ENCODE measurements at places on chromosomes 13 and 19.

DNA sequence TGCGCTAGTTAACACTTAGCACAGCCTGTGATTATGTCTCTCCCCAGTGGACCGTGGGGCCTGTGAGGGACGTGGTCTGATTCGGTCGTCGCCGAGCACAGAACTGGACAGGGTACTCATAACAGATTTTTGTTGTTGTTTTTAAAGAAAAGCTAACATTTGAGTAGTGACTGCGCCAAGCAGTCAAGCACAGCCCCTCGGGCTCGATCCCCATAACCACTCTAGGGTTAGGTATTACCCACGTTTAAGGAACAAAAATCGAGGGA, 805 bp upstream of the PTOV1 start:
- peak overlapping the region; percentile 97 for H3K4me3 ChIP-seq
- H3K4me1 ChIP-seq, result peaks cover 41% of the 10 kb centered on the region
- peak overlapping the region; percentile 99 for H3K27ac ChIP-seq
- no peak for DNase-seq
- no peaks in the 10 kb centered on the region for H3K36me3 ChIP-seq
- no peaks in the 10 kb centered on the region for H3K27me3 ChIP-seq

DNA sequence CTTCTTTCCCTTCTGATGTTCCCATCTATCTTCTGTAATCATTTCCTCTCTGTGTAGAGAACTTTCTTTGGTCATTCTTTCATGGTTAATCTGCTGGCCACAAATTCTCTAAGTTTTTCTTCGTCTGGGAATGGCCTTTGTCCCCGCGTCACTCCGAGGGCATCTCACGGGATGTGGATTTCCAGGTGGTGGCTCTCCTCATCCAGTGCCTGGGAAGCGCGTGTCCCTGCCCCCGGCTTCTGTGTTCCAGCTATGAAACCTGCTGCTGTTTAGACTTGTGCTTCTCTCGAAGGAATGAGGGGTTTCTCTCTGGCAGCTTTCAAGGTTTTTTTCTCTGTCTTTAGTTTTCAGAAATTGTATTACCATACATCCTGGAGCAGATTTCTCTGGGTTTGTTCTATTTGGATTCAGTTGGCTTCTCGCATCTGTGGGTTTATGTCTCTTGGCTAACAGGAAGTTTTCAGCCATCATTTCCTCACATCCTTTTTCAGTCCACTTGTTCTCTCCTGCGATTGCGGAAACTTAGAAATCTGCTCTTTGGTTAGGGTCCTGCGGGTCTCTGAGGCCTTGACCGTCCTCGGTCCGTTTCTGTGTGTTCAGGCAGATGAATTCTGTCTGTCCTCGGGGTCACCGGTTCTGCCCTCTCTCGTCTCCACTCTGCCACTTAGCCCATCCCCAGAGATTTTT, 36.9 kb upstream of the DCUN1D2 start:
- no peaks in the 10 kb centered on the region for H3K4me1 ChIP-seq
- no peaks in the 10 kb centered on the region for H3K27me3 ChIP-seq
- peaks cover 3% of the 10 kb centered on the region for H3K36me3 ChIP-seq
- DNase-seq, result no peak
- H3K4me3 ChIP-seq, result no peak overlapping the region

DNA sequence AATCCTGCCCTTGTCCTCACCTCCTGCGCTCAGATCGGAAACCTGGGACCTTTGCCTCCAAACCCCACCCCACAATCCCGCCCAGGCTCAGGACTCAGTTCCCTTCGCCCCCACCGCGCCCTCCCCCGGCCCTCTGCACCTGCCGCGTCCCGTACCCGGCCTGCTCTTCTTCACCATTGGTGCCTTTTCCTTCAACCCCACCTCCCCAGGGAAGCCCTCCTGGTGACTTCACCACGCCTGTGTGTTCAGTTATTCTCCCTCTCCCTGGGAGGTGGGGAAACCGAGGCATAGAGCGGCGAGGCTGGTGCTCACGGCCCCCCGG, 19.3 kb upstream of the TCF3 start:
- peaks cover 5% of the 10 kb centered on the region for H3K27me3 ChIP-seq
- H3K36me3 ChIP-seq, result no peaks in the 10 kb centered on the region
- no peak overlapping the region for H3K4me3 ChIP-seq
- no peak overlapping the region for H3K27ac ChIP-seq

- H3K4me3 ChIP-seq, result no peak overlapping the region
- H3K27ac ChIP-seq, result no peak overlapping the region
- DNase-seq, result no peak
- no peaks in the 10 kb centered on the region for H3K27me3 ChIP-seq
These were observed 46.0 kb upstream of the STK24 start for GRCh38 chr13:98622931-98623331.

GRCh38 chr13:83498481-83499190, 383.6 kb downstream of the SLITRK1 start:
- H3K27me3 ChIP-seq, result no peaks in the 10 kb centered on the region
- H3K36me3 ChIP-seq, result no peaks in the 10 kb centered on the region
- H3K27ac ChIP-seq, result no peak overlapping the region
- H3K4me3 ChIP-seq, result no peak overlapping the region
- no peaks in the 10 kb centered on the region for H3K4me1 ChIP-seq
- DNase-seq, result no peak

- DNase-seq, result no peak
- no peaks in the 10 kb centered on the region for H3K4me1 ChIP-seq
- H3K27me3 ChIP-seq, result no peaks in the 10 kb centered on the region
These were observed 8.7 kb upstream of the PEPD start for GRCh38 chr19:33530296-33530695.

GRCh38 chr13:30718661-30719524, 16.4 kb upstream of the ALOX5AP start:
- H3K27ac ChIP-seq, result no peak overlapping the region
- H3K27me3 ChIP-seq, result no peaks in the 10 kb centered on the region
- no peak overlapping the region for H3K4me3 ChIP-seq
- DNase-seq, result no peak
- no peaks in the 10 kb centered on the region for H3K36me3 ChIP-seq

DNA sequence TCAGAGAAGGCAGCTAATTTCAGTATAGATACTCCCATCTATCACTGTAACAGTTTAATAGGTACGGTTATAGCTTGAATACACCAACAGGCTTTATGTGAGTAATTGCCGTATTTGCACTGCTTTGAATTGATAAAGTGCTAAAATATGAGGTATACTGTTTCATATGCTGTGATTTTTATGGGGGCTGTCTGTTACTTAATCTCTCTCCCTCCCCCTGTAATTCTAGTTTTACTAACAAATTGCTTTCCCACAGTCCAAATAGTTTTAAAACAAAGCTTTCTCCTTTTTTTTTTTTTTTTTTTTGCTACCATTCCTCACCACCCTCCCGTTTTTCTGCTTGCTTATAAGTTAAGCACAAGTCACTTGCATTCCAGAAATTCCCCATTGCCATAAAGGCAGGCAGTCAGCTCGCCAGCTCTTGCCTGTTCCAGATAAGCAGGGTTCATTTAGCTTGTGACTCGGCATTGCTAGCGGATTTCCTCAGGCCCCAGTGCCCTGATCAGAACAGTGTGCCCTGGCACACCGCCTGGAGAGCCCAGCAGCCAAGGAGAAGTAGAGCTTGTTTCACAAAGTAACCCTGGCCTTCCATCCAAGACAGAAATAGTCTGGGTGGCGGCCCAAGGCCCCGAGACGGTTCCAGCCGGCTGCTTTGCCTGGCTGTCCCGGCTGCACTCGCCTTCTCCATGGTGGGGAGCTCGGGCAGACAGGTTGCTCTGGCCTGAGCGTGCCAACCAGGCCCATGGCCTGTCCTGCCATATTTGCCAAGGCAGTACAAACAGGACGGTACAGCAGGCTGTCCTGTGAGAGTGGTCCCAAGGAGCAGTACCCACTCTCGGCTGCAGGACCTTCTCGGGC, 43.5 kb upstream of the NPAS1 start:
- no peak overlapping the region for H3K4me3 ChIP-seq
- DNase-seq, result peak; percentile 90
- peaks cover 55% of the 10 kb centered on the region for H3K4me1 ChIP-seq
- no peaks in the 10 kb centered on the region for H3K27me3 ChIP-seq

DNA sequence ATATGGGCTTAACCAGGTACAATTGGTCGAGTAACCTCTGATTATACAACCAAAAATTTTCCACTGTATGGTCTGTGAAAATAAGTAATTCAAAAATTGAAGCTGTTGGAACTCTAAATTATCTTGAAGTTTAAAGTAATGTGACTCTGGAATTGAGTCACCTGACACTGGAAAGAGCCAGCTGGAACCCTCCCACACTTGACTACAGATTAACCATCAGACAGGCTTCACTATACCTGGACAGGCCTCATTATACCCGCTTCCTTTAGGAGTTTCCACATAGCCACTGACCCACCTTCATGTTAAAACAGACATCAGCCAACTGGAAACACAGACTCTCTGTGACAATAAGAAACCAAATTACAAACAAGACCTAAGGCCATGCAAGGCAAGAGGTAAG, 1.3 kb downstream of the ZNF433 start:
- no peak overlapping the region for H3K4me3 ChIP-seq
- H3K27ac ChIP-seq, result no peak overlapping the region
- H3K36me3 ChIP-seq, result peaks cover 10% of the 10 kb centered on the region
- no peak for DNase-seq
- no peaks in the 10 kb centered on the region for H3K4me1 ChIP-seq
- H3K27me3 ChIP-seq, result no peaks in the 10 kb centered on the region
